ENCODE measurements at places on chromosomes 12 and 14.

GRCh38 chr14:103125098-103126070 is 2.1 kb downstream of the TNFAIP2 start:
- DNase-seq, result no peak

DNA sequence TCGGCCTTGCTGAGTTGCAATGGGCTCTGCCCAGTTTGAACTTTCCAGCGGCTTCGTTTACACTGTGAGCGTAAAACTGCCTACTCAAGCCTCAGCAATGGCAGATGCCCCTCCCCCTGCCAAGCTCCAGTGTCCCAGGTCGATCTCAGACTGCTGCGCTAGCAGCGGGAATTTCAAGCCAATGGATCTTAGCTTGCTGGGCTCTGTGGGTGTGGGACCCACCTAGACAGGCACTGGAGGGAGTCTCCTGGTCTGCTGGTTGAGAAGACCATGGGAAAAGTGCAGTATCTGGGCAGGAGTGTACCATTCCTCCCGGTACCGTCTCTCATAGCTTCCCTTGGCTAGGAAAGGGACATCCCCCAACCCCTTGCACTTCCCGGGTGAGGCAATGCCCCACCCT is 88.2 kb downstream of the KLHL28 start:
- no peak for DNase-seq

DNA sequence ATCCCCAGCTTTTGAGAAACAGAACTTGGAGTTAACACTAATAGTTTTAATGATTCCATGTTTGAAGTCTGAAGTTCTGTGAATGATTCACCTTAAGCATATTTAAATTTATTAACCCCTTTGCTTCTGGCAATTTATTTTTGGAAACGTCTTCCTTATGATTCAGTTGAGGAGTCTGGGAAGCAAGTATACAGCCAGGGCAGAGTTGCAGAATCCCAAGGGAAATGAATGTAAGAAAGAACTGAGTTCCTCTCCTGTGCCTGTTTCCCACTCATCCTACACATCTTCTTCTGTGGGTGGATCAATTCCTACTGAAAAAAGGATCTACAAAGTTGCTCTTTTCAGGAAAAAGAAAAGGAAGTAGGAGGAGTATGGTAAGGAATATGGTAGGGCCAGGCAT is 108.2 kb upstream of the CCDC91 start:
- DNase-seq, result no peak

DNA sequence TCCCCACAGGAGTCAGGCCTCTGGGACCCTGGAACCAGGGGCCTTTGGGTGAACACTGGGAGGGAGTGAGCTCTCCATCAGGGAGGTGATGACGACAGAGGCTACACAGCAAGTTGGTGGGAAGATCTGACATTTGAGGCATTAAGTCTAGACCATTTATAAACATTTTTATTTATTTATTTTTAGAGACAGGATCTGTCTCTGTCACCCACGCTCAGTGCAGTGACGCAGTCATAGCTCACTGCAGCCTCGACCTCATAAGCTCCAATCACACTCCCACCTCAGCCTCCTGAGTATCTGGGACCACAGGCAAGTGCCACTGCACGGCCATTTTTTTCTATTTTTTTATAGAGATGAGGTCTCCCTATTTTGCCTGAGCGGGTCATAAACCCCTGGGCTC is 53.6 kb downstream of the TEAD4 start:
- no peak for DNase-seq

DNA sequence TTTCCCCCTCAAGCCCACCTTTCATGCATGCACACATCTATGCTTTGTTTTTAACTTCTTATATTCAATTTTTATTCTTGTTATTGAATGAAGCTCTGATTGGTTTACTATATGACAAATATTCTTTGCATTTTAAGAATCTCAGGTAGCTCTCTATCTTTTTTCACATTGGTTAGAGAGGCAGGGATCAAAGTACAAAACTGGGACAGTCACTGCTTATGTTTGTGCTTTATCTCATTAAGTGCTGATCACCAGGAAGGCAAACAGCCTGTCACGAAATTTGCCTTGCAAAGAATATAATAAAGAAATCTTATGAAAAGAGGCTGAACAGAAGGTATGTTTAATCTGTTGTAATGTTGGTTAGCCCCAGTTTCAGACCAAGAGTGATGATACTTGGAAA is 29.7 kb upstream of the INSM2 start:
- DNase-seq, result no peak

DNA sequence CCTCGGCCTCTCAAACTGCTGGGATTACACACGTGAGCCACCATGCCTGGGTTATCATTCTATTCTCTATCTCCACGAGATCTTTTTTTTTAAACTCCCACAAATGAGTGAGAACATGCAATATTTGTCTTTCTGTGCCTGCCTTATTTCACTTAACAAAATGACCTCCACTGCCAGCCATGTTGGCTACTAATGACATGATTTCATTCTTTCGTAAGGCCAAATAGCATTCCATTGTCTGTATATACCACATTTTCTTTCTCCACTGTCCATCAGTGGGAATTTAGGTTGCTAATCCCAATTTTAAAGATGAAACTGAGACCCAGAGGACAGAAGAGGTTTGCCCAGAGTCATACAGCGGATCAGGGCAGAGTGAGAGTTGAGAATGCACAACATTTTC is 10.9 kb upstream of the TRPV4 start:
- DNase-seq, result no peak

- DNase-seq, result no peak
These were observed 69.8 kb downstream of the ZFP36L1 start for GRCh38 chr14:68722968-68723566.

DNA sequence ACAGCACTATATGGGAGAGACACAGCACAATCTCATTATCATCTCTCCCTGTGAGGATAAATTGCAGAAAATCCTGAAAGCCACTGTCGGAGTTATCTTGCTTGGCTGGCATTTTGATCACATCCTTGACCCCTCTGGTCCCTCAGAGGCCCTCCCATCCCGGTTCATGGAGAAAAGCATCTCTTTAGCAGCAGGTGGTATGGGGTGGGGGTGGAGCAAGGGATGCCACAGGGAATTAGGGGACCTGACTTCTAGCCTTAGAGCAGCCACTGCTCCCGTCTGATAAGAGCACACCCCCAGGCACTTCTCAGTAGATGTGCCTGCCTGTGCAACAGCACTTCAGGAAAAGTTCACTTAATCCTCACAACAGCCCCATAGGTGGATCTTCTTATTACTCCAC is 38.6 kb downstream of the GRIN2B start:
- no peak for DNase-seq
